ENCODE measurements at places on chromosomes 12 and 14. TPM values are rescaled to one million over a fixed set of nuclear protein-coding genes. Genes with fewer than 3 reads are reported as not detected.

Gene SLC10A1
- not detected for total RNA-seq

DNA sequence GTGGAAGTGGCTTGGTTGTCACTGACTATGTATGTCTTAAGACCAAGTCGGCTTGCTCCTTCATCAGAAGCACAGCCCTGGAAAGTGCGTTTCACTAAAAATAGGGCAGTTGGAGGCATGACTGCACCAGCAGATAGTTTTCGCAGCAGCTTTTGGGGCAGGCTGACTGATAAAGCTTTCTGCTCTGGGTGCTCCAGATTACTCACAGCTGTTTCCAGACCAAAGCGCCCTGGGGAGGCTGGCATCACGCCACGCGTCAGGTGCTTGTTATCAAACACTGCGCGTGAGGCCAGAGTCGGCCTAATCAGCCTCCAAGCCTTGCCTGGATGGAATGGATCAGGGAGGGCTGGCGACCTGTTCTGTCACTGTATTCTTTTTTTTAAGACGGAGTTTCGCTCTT, 13.3 kb upstream of the LRRC10 start:
- no peak for DNase-seq

DNA sequence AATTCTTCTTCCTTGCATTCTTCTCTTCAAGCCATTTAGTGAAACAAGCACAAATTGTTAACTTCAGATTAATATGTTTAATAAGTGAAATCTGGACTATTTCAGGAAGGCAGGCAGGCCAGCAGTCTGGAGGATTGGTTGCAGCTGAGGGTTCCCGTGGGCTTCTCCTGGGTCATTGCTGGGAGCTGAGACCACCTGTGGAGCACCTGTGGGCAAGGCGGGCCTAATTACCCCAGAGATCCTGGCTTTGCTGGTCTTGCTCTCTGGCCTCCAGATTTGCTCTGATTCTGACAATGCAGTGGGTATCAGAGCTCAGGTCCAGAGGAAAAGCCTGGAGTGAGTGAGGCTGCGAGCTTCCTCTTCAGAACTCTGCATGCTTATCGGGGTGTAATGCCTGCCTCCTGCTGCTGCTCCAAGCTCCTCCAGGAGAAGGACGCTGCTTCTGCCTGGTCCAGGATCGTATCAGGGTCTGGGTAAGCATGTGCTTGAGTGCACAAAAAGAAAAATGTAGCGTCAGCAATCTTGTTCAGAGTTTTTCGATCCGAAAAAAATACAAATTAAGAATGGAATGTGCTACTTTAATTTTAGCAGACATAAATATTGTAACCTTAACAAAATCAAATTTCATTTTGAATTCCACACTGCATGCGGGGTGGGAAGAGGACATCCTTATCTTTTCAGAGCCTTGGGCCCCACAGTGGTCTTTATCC, 93.8 kb downstream of the TMEM30B start:
- DNase-seq, result no peak

- DNase-seq, result no peak
Observed at GRCh38 chr12:104738776-104739642, 219.1 kb downstream of the SLC41A2 start.

- DNase-seq, result no peak
Observed at GRCh38 chr12:53241623-53242412, 9.8 kb upstream of the RARG start.

- DNase-seq, result no peak
Observed at GRCh38 chr14:22460461-22461195, 128.4 kb downstream of the DAD1 start.

DNA sequence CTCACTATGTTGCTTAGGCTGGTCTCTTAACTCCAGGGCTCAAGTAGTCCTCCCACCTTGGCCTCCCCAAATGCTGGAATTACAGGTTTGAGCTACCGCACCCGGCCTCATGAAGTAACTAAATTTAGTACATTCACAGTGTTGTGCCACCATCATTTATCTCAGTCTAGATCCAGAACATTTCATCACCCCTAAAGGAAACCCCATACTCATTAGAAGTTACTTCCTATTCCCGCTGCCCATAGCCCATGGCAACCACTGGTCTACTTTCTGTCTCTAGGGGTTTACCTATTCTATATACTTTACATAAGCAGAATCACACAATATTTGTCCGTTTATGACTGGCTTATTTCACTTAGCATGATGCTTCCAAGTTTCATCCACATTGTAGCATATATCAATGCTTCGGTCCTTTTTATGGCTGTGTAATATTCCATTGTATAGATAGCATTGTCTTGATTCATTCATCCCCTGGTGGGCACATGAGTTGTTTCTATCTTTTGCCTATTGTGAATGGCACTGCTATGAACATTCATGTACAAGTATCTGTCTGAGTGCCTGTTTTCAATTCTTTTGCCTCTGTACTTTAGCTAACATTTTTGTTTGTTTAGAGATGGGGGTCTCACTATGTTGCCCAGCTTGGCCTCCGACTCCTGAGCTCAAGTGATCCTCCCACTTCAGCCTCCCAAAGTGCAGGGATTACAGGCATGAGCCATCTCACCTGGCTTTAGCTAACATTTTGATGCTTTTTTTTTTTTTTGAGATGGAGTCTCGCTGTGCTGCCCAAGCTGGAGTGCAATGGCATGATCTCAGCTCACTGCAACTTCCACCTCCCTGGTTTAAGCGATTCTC, 10.2 kb upstream of the SH2B3 start:
- DNase-seq, result no peak

DNA sequence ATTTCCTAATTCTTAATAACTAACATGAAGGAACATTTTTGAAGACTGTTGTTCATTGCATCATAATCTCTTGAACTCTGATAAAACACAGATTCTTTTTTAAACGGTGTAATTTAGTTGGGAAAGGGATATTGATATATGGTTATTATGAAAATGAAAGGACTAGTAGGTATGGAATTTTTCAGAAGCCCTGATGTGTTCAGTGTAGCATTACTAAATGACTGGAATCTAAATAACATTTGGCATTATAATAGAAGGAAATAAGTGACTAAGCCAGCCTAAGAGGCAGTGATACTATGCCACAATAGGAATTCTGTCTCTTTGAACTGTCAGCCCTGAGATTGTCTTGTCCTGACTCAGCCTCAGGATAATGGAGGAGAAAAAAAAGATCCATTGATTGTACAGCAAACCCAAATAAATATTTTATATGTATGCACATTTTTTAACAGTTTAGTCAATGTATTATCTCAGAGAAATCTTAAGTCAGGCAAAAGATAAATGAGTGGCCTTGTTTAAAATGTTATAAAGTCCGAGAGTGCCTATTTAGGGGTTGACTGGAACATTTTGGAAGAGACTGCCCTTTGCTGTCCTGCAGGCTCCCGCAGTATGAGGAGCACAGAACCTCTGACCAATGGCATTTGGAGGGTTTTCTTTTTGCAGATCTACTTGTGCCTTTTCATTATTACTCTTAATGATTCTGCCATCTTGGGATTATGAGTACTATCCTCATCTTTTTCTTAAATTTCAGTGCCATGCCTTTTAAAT, 271.2 kb downstream of the EGLN3 start:
- no peak for DNase-seq
